Thymus (tissue), 14 donors: ENCODE measurements at places on chromosomes 5 and 9. TPM values are rescaled to one million over a fixed set of nuclear protein-coding genes. Genes with fewer than 3 reads are reported as not detected.

DNA sequence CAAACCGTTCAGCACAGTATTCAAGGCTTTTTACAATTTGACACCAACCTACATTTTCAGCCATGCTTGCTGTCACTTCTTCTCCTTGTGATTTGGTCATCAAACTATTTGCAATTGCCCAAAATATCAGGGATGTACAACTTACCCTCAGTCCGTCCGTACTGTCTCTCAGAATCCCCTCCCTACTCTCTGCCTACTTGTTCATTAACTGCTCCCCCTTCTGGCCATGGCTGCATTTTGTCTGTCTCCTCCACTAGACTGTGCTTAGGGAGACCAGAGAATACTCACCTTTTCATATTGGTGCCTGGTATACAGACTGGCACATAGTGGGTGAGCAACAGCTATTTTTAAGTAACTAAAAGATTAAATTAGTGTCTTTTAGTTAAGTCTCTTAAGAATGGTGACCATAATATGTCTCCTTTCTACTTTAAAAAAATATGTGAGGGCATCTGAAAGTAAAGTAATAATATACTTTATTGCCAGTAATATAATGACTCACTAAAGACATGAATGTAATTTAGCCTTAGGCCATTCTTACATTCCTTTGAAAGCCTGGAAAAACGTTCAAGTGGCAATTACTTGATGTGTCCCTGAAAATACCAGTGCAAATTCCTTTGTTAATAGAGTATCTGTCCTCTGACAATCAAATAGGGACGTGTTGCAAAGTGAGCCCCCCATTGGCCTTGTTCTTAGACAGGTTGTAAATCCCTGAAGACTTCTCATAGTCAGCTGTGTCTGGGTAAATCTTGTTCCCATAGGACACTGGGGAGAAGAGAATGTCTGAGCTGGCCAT is 27.8 kb downstream of the PRLR start:
- peak; percentile 13 for DNase-seq

DNA sequence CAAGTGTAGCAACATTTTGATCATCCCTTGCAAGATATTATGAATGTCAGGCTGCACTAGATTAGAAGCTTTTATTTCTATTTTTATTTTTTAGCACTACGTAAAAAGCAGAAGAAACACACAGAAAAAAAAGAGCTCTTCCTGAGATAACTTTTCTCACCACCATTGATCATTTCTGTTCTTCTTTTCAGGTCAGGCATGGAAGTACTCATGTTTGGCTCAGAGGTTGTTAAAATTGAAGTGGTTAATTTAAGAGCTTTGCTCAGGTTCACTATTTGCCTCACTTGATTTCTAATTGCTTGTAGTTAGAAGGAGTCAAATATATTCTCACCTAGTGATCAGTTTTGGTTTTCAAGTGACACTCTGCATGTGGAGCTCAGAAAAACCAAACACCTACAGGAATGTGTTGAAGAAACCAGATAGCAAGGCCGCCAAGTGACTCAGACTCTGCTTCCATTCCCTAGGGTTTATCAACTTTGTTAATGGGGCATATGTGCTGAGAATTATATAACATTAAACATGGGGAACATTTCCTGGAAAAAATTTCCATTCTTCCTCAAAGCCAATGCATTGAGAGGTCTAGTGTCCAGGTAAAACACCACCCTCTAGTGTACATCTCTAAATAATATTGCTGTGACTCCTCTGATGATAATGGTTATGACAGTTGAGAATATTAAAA is 679.8 kb downstream of the CETN3 start:
- DNase-seq: no peak

- peak; percentile 49 for DNase-seq
Observed at GRCh38 chr5:76641514-76642120, 18.4 kb upstream of the F2RL2 start.

DNA sequence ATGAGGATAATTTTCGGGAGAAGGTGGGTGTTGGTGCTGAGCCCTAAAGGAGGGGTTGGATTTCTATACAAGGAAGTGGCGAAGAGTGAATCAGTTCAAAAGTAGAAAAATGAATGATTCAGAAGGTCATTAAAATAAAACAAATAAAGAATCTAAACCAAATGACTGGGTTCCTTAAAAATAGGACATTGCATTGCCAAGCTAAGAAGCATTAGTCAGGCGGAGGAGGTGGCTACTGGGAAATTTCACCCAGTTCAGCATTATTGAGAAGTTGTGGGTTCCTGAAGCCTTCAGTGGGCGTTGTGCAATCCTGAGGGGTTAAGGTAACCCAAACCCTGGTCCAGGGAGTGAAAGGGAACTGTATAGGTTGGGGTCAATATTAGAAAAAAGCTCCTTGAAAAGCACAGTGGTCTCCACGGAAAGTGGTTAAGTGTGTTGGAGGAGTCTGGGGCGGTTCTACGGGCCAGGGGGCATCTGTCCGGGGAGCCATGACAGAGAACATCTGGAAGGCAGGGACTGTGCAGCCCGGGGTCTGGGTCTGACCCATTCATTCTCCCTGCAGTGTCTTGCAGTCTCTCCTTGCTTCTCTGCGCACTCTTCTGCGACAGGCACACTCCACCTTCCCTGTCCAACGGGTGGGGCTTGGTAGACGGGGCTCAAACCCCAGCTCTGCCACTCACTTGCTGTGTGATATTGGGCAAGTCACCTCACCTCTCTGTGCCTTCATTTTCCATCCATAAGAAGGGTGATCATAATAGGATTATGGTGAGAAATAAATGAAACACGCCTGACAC is 27.6 kb upstream of the DUSP1 start:
- DNase-seq: no peak

DNA sequence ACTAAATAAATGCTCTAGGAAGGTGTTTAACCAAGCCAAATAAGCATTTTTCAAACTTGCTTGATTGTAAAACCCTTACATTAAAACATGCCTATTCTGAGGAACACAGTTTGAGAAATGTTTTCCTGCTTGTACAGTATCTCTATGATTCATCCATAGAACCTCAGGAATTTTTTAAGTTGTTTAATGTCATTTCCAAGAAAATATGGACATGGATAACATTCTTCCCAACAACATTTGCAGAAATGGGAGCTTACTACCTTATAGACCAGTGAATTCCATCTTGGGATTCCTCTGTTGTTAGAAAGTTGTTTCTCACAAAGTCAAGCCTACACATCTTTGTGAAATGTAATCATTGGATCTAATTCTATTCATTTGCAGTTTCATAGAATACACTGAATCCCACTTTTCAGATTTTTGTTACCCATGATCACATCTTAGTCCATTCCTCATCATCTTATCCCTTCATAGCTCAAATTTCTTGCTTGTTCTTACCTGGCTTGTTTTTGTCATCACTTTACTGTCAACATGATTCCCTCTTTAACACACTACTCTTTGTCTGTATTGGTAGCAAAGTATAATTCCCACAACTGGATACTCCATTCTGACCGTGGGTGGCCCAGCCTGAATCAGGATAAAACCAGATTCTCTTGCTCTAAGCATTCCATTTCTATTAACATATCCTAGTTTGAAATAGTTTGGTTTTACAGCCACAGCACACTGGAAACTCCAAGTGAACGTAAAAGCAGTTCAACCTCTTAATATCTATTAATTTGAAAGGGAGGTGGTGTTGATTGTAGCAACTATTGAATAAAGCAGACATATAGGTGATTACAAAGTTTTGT is 49.4 kb upstream of the PAPPA start:
- no peak for DNase-seq

- DNase-seq: no peak
Observed at GRCh38 chr5:68849906-68850305, 243.9 kb upstream of the SLC30A5 start.

- DNase-seq: no peak
Observed at GRCh38 chr5:159021901-159022556, 77.7 kb downstream of the EBF1 start.

GRCh38 chr5:152427721-152428120 is 22.6 kb upstream of the NMUR2 start:
- DNase-seq: no peak

- no peak for DNase-seq
Observed at GRCh38 chr9:20526500-20527319, 95.6 kb downstream of the MLLT3 start.

- DNase-seq: no peak
Observed at GRCh38 chr5:105730982-105731381, 1939.8 kb downstream of the EFNA5 start.

- DNase-seq: no peak
Observed at GRCh38 chr9:81237565-81238231, 451.6 kb downstream of the TLE1 start.

DNA sequence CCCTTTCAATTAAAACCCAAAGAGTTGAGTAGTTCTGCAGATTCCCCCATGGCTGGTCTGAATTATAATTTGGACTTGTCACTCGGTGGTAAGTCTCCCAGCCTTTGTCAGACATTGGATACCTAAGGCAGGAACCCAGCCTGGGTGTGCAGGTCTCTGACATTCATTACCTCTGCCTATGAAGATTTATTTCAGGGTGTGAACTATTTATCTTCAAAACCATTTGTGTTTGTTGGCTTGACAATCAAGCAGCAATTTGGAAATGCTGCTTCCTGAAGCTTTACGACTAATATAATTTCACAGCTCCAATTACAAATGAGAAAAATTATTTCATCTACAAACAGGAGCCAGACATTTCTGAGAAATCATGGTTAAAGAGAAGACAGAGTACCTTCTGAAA is 160.5 kb downstream of the DOCK2 start:
- no peak for DNase-seq

DNA sequence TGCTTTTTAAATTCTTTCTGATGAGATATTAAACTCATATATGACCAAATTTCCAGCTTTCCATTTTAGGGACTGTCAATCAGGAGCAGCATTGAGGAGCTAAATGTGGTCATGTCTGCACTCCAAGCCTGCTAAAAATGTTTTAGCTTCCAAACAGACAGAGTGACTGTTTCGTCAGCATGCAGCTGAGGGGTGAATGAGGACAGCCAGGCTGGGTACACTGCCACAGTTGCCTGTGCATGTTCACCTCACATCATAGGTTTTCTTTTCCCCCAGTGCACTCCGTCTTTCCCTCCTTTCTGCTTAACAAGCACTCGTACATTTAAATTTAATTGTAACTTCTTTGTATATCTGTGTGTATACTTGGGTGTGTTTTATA is 138.1 kb downstream of the ARRDC3 start:
- no peak for DNase-seq

DNA sequence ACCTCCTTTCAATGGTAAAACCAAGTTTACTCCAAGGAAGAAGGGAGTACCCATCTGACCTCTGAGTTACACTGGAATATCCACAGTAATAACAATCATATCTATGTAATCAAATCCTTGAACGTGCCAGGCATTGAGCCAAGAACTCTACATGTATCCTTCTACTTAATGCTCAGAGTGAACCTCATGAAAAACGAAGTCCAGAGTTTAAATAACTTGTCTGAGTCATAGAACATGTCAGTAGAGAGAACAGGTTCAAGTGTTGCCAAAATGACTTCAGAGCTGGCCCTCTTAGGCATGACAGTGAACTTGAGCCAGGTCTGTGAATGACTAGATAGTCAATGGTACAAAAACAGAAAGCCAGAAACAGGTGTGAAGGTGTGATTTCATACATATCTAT is 164.1 kb upstream of the ZNF618 start:
- no peak for DNase-seq

- DNase-seq: peak; percentile 62
Observed at GRCh38 chr5:176611435-176611834, 1.5 kb upstream of the GPRIN1 start.

- no peak for DNase-seq
Observed at GRCh38 chr5:40291338-40291737, 388.4 kb upstream of the PTGER4 start.

GRCh38 chr5:83744821-83745220 is 24.2 kb upstream of the HAPLN1 start:
- DNase-seq: no peak

DNA sequence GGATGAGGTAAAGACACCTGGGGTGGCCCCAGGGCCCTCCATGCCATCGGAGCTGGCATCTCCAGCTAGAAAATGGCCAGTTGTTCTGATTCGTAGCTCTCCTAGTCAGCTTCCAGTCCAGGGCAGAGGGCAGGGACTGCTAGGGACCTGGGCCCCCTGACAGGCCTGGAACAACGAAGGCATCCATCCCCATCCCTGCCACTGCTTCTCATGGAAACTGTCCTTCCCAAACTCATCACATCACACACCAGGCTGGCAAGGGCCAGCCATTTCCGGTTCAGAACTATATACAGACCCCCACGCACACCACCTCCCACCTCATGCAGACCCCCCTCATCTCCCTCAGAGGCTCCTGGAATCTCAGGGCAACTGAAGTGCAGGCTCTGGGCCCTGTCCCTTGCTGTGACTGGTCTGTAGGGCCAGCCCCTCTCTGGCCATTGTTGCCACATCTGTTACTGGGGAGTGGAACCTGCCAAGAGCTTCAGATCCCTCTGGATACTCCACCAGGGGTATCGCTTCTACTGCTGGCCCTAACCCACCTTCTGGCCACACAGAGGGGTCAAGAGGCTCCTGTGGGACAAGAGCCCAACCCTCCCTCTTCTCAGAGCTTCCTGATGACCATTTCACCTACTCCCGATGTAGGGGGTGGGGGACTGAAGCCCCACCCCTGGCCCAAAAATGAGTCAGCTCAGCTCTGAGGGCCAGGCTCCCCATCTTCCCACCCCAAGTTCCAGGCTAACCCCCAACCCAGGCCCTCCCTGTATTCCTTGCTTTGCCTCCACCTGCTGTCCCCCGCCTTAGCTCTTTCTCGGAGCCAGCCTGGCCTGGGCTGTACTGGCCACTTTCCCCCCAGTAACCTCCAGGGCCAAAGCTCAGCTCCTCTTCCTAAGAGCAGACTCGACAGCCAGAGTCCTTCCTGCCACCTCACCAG is 1.2 kb upstream of the MZB1 start:
- no peak for DNase-seq

DNA sequence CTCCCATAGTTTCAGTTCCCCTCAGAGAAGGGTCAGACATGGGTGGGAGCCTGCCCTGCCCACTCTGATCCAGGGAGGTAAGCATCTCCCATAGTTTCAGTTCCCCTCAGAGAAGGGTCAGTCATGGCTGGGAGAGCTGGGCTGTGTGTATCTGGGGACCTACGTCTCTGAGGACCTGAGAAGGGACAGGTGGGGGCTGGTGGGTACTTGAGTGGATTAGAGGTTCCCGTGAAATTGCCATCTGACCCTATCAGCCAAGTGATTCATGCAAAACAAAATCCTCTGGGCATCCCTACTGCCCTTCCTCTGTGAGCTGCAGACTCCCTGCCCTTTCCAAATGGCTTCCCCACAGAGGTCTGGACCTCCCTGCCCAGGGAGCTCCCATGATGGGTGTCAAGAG is 3.9 kb downstream of the ENHO start:
- no peak for DNase-seq

Gene PCDHA7
- 0.02 TPM for polyA plus RNA-seq

Gene FRMD3
- polyA plus RNA-seq: 1.3 TPM

Gene IL33
- 14.5 TPM for polyA plus RNA-seq

Gene DNM1
- polyA plus RNA-seq: 4.5 TPM

Gene ZNF354B
- polyA plus RNA-seq: 18.6 TPM

Gene GABRA1
- polyA plus RNA-seq: 0.66 TPM

Gene DPYSL3
- 9.2 TPM for polyA plus RNA-seq

Gene AP3S1
- polyA plus RNA-seq: 85.0 TPM

Gene NPR3
- 1.9 TPM for polyA plus RNA-seq

Gene MUSK
- 0.02 TPM for polyA plus RNA-seq

Gene SMARCA2
- polyA plus RNA-seq: 79.4 TPM

Gene PCDHB9
- polyA plus RNA-seq: 0.16 TPM

Gene BTNL8
- polyA plus RNA-seq: 0.46 TPM
